Hepatocyte (in vitro differentiated cells): ENCODE measurements at places on chromosomes 11 and 22.
A peak's percentile ranks its signal among the peaks of the same experiment; 100 is the strongest.

DNA sequence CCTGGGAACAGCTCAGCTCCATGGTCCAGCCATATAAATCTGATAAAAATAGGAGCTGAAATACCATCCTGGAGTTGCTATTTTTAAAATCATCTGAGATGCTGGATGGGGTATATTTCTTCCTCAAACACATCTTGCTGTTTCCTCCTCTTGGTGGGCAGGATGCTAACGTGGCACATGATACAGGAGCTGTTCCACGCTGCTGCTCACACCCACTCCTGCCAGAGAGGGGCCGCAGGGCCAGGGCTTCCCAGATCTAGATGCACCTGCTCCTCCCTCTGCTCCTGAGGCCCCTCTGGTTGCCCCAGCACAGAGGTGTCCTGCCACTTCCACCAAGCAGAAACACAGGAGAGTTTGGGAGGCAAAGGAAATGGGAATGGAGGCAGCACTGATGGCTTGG is 3.3 kb upstream of the ST3GAL4 start:
- no peak for DNase-seq

GRCh38 chr22:28943501-28943879 is 60.1 kb downstream of the ZNRF3 start:
- no peak for DNase-seq

DNA sequence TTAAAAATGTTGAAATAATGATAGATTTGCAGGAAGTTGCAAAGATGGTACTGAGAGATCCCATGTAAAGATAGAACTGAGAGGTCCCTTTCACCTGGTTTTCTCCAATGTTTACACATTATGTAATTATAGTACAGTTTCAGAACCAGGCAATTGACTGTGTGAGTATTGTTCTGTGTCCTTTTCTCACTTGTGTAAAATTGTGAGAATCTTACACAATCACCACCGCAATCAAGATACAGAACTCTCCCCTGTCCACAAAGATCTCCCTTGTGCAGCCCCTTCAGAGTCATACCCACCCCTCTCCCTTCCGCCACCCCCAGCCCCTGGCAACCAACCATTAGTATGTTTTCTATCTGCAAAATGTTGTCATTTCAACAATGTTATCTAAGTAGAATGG is 119.8 kb upstream of the NAV2 start:
- DNase-seq = no peak

GRCh38 chr11:77793972-77794371 is 26.6 kb downstream of the RSF1 start:
- DNase-seq = no peak

GRCh38 chr11:44310463-44311272 is 729 bp upstream of the ALX4 start:
- DNase-seq = no peak

GRCh38 chr11:35994421-35994820 is 50.6 kb downstream of the LDLRAD3 start:
- no peak for DNase-seq

GRCh38 chr11:70853770-70854108 is 398.6 kb downstream of the SHANK2 start:
- no peak for DNase-seq

- no peak for DNase-seq
Observed at GRCh38 chr11:133506551-133507094, 25.7 kb downstream of the OPCML start.

GRCh38 chr11:46808799-46809431 is 37.2 kb downstream of the CKAP5 start:
- DNase-seq = peak; percentile 18

DNA sequence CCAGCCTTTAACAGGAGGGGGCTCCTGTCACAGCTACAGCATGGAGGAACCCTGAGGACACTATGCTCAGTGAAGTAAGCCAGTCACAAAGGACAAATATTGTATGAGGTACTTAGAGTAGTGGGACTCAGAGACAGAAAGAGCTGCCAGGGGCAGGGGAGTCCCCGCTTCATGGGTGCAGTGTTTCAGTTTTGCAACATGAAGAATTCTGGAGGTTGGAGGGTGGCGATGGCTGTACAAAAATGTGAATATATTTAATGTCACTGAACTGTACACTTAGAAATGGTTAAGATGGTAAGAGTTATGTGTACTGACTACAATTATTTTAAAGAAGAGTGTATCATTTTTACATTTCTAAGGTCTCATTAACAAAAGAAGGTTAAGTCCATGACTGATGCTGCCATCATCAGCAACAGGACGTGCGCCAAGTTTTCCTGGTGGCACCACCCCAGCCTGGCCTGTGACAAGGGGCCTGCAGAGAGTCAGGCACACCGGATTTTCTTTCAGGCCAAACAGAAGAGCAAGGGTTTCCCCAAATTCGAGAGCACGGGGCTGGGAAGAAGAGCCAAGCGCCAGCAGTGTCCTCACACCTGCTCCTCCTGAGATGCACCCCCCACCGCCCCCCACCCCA is 22.1 kb downstream of the YPEL1 start:
- DNase-seq = no peak

- DNase-seq = no peak
Observed at GRCh38 chr11:46528445-46529094, 65.3 kb downstream of the AMBRA1 start.

DNA sequence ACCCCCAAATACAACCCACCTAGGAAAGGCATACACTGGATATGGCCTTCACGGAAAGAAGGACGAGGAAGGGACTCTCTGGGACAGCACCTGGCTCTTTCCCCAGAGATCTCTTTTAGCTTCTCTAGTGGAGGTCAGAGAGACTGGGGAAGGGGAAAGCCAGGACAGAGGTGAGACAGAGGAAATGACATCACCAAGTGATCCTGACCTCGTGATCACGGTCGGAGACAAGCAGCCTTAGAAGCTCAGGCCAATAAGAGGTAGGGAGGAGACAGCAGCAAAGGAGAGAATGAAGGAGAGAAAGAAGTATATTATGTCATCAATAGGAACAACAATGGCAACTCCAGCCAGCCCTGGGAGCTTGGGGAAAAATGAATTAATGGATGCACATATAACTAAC is 15.4 kb upstream of the TMPRSS13 start:
- DNase-seq = no peak

DNA sequence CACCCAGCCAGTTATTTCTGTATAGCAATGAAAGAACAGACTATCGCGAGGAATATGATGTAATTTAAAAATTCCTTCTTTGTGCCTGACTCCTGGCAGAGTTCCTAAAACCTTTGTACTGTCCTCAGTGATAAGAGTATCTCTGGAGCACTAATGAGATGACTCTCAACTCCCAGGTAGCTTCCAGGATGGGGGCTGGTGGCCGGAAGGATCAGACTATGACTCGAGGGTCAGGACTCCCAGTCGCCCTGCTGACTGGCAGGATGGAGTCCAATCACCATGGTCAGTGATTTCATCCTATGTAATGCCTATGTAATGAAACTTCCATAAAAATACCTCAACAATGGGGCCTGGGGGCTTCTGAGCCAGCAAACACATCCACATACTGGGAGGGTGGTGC is 135.1 kb downstream of the SHANK2 start:
- peak; percentile 51 for DNase-seq

GRCh38 chr11:106608677-106609076 is 409.6 kb downstream of the GUCY1A2 start:
- DNase-seq = no peak

- DNase-seq = peak; percentile 59
Observed at GRCh38 chr11:77039491-77040400, 5.5 kb downstream of the B3GNT6 start.

DNA sequence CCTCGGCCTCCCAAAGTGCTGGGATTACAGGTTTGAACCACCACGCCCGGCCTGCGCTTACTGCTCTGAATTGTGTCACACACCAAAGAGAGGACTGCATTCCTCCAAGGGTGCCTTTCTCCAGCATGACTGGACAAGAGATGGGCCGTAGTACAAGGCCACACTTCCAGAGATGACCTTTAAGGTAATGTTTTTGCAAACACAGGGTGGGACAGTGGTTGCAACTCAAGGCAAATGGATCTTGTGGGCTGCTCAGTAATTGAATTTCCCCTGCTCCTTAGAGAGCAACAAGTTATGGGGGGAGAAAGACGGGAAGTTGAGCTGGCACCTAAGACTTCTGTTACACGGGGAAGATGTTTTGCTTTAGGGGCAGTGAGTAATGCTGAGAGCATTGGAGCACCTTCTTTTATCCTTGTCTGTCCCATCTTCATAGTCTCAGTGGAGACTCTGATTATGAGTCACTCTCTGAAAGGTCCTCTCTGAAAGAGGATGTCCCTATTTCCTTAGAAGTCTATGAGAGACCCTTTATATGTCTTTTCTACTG is 66.3 kb downstream of the C11orf91 start:
- DNase-seq = no peak

GRCh38 chr22:24984122-24984521 is 31.6 kb downstream of the KIAA1671 start:
- DNase-seq = no peak
